ENCODE measurements at places on chromosomes 4 and X.

DNA sequence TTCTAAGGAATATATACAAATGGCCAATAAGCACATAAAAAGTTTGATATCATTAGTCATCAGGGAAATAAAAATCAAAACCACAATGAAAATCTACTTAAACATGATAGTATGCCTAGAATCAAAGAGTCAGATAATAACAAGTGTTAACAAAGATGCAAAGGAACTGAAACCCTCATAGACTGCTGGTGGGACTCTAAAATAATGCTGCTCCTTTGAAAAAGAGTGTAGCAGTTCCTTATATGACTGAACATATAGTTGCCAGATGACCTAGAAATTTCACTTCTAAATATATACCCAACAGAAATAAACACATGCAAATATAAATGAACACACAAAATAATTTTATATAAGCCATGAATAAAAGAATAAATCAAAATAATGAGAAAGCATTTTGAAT is 205.1 kb upstream of the CTSO start:
- DNase-seq, result no peak

DNA sequence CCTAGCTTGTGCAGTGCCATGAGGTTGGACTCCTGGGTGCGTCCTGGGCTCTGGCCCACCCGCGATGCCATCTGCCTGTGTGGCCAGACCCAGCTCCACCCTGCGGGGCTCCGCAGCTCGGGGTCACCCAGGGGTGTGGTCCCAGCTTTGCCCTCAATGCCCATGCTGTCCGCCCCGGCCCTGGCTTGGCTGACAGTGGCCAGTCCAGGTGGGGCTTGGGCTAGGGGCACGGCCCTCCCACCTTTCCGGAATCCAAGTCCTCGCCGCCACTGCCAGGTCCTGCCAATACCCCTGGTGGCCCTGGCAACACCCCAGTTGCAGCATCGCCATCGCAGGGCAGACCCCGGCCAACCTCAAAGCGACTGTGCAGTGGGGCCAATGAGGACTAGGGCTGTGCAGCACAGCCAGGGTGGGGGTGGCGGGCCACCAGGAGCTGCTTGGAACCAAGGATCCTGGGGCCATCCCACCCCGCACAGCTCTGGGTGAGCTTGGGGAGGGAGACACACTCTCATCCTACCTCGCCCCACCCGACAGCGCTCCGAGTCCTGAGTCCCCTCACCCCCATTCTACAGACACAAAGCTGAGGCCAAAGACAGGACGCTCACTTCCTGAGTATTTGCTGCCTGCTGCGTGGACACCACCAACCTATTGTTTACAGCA is 80.9 kb downstream of the ZNF718 start:
- no peak for DNase-seq

DNA sequence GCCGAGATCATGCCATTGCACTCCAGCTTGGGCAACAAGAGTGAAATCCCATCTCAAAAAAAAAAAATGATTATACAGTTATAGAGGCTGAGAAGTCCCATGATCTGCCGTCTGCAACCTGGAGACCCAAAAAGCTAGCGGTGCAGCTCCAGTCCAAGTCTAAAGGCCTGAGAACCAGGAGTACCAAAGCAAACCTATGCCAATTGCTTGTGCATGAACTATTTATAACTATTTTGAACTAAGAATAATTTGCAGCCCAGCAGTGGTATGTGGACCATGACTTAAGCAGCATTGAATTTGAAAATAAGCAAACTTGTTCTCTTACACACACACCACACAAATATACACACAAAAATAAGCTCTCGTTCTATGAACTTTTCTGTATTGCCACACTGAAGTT is 51.8 kb downstream of the TASL start:
- DNase-seq, result no peak

- no peak for DNase-seq
Observed at GRCh38 chr4:56764775-56765174, 56.7 kb downstream of the SPINK2 start.

- no peak for DNase-seq
Observed at GRCh38 chr4:14653338-14653737, 348.9 kb upstream of the CPEB2 start.

- peak; percentile 70 for DNase-seq
Observed at GRCh38 chrX:14039344-14039743, 9.7 kb upstream of the GEMIN8 start.

GRCh38 chr4:124589786-124590185 is 122.7 kb downstream of the ANKRD50 start:
- no peak for DNase-seq

DNA sequence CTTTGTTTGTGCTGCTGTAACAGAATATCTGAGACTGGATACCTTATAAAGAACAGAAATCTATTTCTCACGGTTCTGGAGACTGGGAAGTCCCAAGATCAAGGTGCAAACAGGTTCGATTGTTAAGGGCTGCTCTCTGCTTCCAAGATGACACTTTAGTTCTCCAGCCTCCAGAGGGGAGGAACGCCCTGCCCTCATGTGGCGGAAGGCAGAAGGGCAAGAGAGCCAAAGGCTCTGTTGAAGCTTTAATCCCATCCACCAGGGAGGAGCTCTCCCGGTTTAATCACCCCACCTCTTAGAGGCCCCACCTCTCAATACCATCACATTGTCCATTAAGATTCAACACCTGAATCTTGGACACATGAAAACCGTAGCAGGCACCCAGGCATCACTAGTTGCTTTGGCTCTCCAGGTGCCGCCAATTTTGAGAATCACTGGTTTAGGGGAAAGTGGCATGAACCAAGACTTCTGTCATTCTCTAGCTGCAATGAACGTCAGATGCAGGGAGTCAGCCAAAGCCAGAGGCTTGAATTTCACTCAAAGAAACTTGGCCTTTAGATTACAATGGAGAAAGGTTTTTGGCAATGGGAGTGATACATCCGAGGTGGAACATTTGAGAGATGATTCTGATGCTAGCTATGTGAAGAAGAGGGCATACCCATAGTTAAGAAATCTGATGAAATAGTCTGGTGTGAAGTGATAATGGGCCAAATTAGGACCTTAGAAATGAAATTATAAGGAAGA is 15.7 kb downstream of the FHL1 start:
- peak; percentile 47 for DNase-seq
